ENCODE measurements at places on chromosomes 3 and 15.

- DNase-seq = no peak
These were observed 43.9 kb downstream of the DGKG start for GRCh38 chr3:186318135-186318534.

- DNase-seq = no peak
These were observed 104.8 kb downstream of the FBN1 start for GRCh38 chr15:48540756-48541155.

DNA sequence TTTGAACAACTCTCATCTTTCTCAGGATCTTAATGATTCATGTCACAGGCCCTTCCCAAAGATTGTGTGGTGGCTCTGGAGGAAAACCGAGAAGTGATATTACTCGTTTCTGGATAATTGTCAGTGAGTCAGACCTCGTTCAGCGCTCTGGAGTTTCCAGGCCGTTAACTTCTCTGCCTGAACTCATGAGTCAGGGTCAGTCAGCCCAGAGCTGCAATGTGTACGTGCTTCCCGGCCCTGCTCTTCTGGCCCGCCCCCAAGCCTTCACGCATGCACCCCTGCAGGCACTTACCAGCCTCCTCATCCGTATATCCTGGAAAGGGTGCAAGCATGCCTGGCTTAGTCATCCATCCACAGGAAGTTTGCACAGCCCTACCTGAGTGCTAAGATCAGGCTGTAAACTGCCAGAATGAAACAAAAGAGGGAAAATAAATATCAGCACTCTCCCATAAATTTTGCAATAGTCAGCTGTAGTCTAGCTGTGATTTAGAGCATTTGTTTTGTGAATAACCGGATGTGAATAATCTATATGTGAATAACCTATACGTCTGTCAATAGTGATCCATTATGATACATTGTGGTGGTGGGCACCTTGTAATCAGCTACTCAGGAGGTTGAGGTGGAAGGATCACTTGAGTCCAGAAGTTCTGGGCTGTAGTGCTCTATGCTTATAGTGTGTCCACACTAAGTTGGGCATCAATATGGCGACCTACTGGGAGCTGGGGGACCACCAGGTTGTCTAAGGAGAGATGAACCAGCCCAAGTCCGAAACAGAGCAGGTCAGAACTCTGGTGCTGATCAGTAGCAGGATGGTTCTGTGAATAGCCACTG is 35.3 kb upstream of the SEMA4B start:
- DNase-seq = peak; percentile 79

- DNase-seq = no peak
These were observed 66.3 kb downstream of the LPP start for GRCh38 chr3:188220097-188220788.

- DNase-seq = no peak
These were observed 69.2 kb downstream of the DAPK2 start for GRCh38 chr15:63977119-63977518.

Data from NCI-H1417 (cell line).